Endothelial cell (in vitro differentiated cells): ENCODE measurements at places on chromosomes 4 and X.

GRCh38 chrX:108299101-108299591, 139.1 kb downstream of the COL4A6 start:
- H3K4me1 ChIP-seq: peaks cover 9% of the 10 kb centered on the region
- H3K27ac ChIP-seq: no peak overlapping the region
- no peak overlapping the region for H3K4me3 ChIP-seq
- H3K27me3 ChIP-seq: no peaks in the 10 kb centered on the region

GRCh38 chr4:4720646-4721045, 138.8 kb upstream of the MSX1 start:
- no peaks in the 10 kb centered on the region for H3K4me1 ChIP-seq
- no peak overlapping the region for H3K27ac ChIP-seq
- DNase-seq: no peak
- peaks cover 2% of the 10 kb centered on the region for H3K27me3 ChIP-seq
- H3K4me3 ChIP-seq: no peak overlapping the region

GRCh38 chrX:29215251-29215650, 628.0 kb downstream of the IL1RAPL1 start:
- H3K4me3 ChIP-seq: no peak overlapping the region
- no peaks in the 10 kb centered on the region for H3K27me3 ChIP-seq
- no peak overlapping the region for H3K27ac ChIP-seq
- no peaks in the 10 kb centered on the region for H3K36me3 ChIP-seq
- DNase-seq: no peak
- H3K4me1 ChIP-seq: no peaks in the 10 kb centered on the region

- DNase-seq: no peak
- H3K27ac ChIP-seq: no peak overlapping the region
- H3K4me1 ChIP-seq: no peaks in the 10 kb centered on the region
- no peaks in the 10 kb centered on the region for H3K27me3 ChIP-seq
- H3K4me3 ChIP-seq: no peak overlapping the region
- no peaks in the 10 kb centered on the region for H3K36me3 ChIP-seq
Measured at GRCh38 chr4:44777115-44777514, 50.8 kb upstream of the GNPDA2 start.

GRCh38 chrX:48493890-48494364, 14.9 kb upstream of the PORCN start:
- H3K27me3 ChIP-seq: peaks cover 4% of the 10 kb centered on the region
- DNase-seq: peak; percentile 47
- H3K27ac ChIP-seq: no peak overlapping the region
- H3K4me3 ChIP-seq: no peak overlapping the region
- H3K36me3 ChIP-seq: no peaks in the 10 kb centered on the region
- peaks cover 5% of the 10 kb centered on the region for H3K4me1 ChIP-seq

DNA sequence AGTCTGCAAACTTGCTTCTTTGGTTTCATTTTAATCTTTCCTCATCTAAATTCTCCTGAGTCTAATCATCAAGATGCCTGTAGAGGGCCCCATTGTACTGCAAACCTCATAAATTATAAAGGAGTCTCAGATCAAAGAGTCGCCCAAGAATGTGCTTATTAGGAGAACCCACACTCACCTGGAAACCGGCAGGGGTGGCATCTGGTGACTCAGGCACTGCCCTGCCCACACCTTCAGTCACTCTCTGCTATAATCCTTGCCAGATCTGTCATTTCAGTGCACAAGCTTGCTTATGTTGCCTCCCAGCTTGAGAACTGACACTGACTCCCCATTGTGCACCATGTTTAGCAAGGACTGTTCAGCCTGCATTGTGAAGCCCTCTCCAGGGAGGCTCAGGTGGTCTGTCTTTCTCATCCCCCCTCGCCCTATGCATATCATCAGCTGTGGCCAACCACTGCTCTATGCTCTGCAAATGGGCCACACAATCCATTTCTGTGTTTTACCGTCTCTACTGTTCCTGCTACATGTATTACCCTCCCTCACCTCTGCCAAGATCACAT, 12.4 kb downstream of the EPGN start:
- H3K27ac ChIP-seq: no peak overlapping the region
- H3K36me3 ChIP-seq: no peaks in the 10 kb centered on the region
- DNase-seq: peak; percentile 12

DNA sequence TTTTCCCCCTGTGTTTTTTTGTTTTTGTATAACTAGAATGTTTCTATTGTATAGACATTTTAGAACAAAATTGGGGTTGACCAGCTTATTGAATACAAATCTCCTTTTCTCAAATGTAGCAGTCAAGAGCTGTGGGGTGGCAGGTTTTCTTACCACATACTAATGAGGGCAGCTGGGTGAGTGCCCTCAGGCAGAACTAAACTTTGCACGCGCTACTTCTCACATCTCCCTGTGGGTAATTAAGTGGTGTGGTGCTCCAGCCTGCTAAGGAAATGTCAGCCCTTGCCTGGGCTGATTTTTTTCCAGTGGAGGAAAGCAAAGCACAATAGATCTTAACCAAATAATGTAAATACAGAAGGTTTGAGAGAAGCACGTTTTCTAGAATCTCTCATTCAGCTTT, 717.6 kb upstream of the TENM3 start:
- peaks cover 3% of the 10 kb centered on the region for H3K27me3 ChIP-seq
- peaks cover 46% of the 10 kb centered on the region for H3K4me1 ChIP-seq
- H3K27ac ChIP-seq: peak overlapping the region; percentile 26
- DNase-seq: no peak
- H3K4me3 ChIP-seq: no peak overlapping the region

- no peaks in the 10 kb centered on the region for H3K27me3 ChIP-seq
- no peaks in the 10 kb centered on the region for H3K36me3 ChIP-seq
- no peak overlapping the region for H3K27ac ChIP-seq
- H3K4me3 ChIP-seq: no peak overlapping the region
Measured at GRCh38 chrX:18286322-18286831, 65.7 kb upstream of the BEND2 start.

DNA sequence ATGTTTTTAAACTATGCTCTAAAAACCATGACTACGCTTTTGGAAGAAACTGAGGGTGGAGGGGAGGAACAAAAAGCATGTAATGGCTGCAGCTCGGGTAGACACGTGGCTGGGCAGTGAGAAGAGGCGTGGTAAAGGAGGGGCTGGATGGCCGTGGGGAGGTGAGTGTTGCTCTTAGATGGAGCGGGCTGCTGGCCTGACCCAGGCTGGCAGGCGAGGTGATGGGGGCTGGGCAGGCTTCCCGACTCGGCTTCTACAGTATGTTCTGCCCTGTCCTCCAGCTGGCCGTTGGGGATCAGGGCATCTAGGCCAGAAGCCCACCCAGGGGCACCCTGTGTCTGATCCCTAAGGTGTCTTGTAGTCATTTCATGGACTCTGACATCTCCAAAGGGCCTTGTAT, 60.7 kb downstream of the EFHC2 start:
- DNase-seq: no peak
- H3K4me1 ChIP-seq: no peaks in the 10 kb centered on the region
- no peak overlapping the region for H3K27ac ChIP-seq
- H3K4me3 ChIP-seq: no peak overlapping the region

DNA sequence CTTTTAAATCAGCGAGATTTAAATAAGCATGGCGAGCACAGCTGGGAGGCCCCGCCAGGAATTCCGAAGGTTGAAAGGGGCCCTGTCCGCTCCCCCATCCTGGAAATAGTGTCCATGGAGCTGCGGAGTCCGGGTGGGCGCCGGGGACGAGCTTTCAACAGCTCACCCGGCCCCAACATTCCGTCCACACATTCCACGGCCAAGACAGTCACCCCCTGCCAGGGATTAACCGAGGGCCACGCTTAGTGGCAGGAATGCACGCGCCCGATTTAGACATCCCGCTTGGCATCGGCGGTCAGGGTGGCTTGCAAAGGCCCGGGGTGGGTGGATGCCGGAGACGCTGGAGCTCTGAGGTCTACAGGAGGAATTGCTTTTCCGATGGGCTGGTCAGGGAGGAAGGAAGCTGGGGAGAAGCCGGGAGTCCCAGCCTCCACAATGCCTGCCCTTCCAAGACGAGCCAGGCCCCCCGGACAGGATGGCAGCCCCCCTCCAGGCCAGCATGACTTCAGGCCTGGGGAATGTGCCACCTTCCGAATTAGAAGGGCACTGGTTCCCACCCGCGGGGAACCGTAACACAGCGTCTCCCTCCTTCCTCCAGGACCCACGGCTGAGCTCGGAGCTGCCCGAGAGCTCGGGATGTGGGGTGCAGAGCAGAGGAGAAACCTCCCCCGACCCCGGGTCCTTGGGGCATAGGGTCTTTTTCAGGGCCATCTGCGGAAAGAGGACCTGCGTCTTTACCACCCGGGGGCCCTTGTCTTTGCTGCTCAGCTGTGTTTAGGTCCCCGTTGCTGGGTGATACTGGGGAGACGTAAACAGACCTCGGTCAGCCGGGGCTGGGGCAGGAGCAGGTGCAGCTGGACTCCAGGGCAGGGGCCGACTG, 26.9 kb upstream of the PPP2R3B start:
- no peaks in the 10 kb centered on the region for H3K4me1 ChIP-seq
- H3K36me3 ChIP-seq: peaks cover 8% of the 10 kb centered on the region
- H3K27ac ChIP-seq: no peak overlapping the region
- DNase-seq: peak; percentile 30
- peaks cover 7% of the 10 kb centered on the region for H3K27me3 ChIP-seq

GRCh38 chrX:148535639-148536038, 35.2 kb downstream of the AFF2 start:
- no peaks in the 10 kb centered on the region for H3K27me3 ChIP-seq
- DNase-seq: no peak
- H3K27ac ChIP-seq: no peak overlapping the region
- H3K4me3 ChIP-seq: no peak overlapping the region
- H3K36me3 ChIP-seq: no peaks in the 10 kb centered on the region
